ENCODE measurements at places on chromosomes 1 and 21.

DNA sequence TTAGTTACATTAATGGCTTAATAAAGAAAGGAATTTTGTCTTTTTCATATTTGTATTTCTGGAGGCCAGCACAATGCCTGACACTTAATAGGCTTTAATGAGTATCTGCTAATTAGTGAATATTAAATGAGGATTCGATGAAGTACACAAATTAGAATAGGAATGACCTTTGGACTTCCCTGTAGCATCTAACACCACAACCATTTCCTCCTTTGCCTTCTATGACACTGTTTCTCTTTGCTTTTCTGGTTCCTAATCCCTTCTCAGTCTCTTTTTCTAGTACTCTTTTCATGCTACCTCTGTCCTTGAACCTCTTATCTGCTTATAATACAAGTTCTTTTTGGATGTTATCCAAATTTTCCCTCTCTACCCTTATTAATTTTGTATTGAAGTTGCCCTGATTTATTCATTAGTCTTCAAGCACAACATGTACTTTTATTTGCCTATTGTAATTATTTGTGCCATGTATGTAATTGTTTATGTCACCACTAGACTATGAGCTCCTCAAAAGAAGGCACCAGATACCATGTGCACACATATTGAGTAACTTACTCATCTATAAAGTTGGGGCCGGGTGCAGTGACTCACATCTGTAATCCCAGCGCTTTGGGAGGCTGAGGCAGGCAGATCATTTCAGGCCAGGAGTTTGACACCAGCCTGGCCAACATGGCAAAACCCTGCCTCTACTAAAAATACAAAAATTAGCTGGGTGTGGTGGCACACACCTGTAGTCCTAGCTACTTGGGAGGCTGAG lies 23.8 kb downstream of the RPS27 start:
- DNase-seq = no peak

- DNase-seq = no peak
Observed at GRCh38 chr1:64433308-64433707, 36.6 kb upstream of the CACHD1 start.

GRCh38 chr1:88311907-88312306 lies 372.2 kb upstream of the PKN2 start:
- no peak for DNase-seq

GRCh38 chr1:208737922-208738321 lies 493.7 kb upstream of the PLXNA2 start:
- no peak for DNase-seq

DNA sequence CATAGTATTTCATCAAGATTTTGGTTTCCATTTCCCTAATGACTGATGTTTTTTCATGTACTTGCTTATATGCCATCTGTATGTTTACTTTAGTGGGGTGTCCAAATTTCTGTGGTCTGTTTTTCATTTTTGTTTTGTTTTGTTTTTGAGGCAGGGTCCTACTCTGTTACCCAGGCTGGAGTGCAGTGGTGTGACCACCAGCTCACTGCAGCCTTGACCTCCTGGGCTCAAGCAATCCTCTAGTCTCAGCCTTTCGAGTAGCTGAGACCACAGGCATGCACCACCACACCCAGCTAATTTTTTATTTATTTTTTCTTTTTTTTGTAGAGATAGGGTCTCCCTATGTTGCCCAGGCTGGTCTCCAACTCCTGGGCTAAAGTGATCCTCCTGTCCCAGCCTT lies 378.0 kb upstream of the VAMP3 start:
- DNase-seq = no peak

GRCh38 chr1:154837672-154838171 lies 32.4 kb downstream of the KCNN3 start:
- no peak for DNase-seq

GRCh38 chr1:205645519-205645918 lies 13.7 kb upstream of the ELK4 start:
- DNase-seq = no peak

GRCh38 chr1:209203533-209203895 lies 380.0 kb upstream of the CAMK1G start:
- no peak for DNase-seq

DNA sequence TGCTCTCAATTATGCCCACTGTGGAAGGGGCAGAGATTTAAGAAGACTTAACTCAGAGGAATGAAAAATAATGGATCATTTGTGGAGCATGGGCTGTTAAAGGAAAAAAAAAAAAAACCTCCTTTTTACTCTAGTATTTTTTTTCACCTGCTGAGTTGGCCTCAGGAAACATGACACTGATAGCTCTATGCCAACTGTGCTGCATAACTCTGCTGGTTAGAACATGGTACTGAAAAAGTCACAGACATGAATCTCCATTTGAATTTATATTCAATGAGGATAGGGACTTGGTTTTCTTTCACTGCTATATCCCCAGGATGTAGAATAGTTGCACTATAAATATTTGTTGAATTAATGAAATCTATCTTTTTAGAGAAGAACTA lies 86.1 kb upstream of the KIAA0040 start:
- no peak for DNase-seq

- DNase-seq = no peak
Observed at GRCh38 chr21:44516828-44517174, 23.2 kb downstream of the KRTAP10-1 start.

GRCh38 chr1:227357171-227357926 lies 39.1 kb upstream of the CDC42BPA start:
- no peak for DNase-seq

- no peak for DNase-seq
Observed at GRCh38 chr1:206067486-206068227, 14.7 kb downstream of the RHEX start.

DNA sequence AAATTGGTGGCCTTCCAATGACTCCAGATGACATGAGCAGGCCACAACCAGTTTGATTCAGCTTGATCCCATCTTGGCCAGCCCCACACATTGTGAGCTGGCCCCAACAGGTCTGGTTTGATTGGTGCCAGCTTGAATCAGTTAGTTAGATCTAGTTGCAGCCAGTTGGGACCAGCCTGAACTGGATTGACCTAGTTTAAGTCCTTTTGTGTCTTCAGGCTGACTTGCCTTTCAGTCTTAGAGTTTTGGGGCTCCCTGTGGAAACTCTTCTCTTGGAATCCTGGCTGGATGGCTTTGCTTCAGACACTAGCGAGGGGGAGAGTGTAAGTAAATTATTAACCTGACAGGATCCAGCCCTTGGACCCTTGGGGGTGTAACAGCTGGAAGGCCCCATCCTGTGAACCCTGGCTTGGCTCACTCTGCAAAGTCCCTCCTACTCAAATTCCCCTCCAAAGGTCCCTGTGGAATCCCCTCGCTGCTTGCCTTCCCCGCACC lies 36.2 kb upstream of the POU3F1 start:
- DNase-seq = no peak

DNA sequence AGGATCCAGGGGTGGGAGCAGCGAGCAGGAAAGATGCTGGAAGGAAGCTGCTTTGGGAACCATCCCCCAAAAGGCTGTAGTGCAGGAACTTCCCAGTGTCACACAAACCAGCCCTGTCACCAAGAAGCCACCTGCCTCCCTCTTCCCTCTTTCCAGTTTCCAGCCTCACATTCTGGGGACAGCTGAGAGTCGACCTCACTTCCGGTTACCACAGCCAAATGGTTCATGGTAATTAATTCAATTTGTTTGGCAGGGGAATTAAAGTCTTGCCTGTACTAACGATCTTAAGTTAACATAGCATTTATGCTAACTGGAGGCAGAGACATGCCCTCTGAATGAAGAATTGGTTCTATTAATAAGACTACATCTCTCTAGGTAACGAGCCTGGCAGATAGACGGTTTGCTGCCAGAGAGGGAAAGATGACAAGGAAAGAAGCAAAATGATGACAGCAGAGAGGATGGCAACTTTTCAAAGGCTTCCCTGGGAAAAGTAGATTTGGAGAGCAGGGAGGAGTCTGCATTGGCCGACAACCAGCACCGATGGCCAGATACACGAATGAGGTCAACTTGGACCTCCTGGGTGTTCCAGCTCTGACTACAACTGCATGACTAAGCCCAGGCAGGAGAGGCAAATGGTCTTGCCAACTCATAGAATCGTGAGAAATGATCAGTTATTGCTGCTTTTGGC lies 64.1 kb downstream of the TMCO4 start:
- DNase-seq = no peak

DNA sequence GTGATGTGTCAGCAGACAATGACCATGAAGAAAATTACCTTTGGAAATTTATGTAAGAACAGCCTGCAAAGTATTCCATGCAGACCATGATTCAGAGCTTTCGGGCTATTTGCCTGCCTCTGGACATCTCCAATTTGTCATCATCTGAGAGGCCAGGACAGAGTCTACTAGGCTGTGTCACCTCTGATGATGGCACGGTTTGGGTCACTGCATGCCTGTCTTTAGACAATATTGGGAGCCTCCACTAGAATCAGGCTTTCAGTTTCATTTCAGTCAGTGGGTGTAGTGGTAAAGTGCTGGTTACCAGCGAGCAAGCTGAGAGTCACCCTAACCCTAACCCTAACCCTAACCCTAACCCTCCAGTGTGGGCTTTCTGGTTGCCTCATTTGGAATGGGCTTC lies 80.8 kb downstream of the KCNJ6 start:
- DNase-seq = no peak

DNA sequence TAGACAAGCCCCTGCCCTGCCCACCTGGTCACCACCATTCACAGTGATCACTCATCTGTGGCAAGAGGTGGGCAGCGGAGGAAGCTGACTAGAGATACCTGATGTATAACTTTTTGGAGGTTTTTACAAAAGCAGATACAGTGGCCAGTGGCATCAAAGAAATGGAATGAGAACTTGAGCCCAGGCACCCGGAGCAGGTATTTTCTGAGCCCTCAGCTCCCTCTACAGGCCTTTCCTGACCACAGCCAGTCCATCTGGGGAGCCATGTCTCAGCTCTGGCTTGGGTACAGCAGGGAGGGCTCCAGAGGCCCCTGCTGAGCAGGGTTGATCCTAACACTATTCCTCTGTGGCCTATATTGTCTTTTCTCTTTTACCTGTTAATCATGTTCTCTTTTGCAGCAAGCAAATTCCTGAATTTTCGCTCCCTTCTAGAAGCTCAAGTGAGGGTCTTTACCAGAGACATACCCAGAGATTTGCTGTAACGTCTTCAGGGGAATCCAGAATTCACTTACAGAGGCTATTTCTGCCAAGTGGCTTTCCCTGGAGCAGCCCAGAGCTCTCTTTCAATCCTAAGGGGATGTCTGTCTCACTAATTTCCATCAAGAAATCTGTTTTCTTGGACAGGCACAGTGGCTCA lies 27.3 kb downstream of the GPR157 start:
- peak; percentile 58 for DNase-seq

GRCh38 chr1:161676958-161677689 lies 14.2 kb downstream of the FCGR2B start:
- no peak for DNase-seq

DNA sequence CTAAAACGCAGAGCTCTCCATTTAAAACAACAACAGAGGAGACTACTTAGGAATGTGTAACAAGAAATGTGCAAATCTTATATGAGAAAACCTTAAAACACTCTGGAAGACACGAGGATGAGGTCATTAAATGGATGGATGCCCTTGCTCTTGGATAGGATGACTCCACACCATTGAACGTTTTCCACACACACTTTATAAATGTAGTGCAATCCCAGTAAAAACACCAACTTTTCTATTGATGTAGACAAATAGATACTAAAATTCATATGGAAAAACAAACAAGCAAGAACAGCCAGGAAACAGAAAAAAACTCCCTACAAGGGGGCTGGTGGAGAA lies 18.4 kb upstream of the COL6A1 start:
- no peak for DNase-seq

DNA sequence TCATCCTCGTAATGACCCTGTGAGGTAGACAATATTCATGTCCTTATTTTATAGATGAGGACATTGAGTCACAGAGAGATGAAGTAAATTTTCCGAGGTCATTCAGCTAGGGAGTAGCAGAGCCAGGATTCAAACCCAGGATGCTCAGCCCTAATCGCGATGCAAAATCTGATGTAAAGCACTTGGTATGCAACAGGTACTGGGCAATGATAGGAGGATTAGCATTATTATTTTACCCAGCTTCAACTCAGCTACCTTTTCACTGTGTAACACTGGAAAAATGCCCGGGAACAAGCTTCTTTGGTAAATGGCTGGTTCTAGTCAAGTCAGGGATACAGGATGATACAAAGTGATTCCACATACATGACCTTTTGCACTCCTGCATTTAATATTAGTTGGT lies 88.7 kb downstream of the ATP1A1 start:
- no peak for DNase-seq

DNA sequence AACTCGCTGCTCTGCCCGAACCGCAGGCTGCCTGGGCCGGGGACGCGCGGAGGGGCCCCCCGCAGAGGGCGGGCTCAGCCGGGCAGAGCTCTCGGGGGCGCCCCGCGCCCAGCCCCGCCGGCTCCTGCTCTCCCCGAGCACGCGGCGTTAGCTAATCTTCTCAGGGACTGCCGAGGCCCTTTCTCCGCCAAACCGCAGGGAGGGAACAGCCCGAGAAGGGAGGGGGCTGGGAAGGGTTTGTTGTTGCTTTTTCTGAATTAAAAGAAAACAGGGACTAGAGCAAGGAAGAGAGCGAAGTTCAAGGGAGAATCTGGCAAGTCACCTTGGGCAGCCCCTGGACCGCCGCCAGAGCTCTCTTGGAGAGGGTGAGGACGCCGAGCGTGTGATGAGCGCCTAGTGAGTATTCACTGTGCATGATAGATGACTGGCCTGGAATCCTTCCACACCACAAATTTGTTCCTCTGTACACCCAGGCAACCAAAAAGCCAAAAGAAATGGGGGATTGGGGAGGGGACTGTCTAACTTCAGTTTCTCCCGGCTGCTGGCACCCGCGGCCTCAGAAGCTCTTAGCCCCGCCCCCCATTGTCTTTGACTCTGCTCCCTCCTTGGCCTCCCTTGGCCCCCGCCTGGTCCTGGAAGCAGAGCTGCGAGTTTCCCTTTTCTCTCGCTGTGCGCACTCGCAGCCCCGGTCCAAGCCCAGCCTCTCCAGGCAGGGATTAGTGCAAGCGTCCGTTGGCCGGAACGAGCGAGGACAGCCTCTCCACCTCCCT lies 19.7 kb upstream of the LMX1A start:
- peak; percentile 10 for DNase-seq

GRCh38 chr1:94955767-94956632 lies 29.1 kb upstream of the CNN3 start:
- DNase-seq = no peak

- no peak for DNase-seq
Observed at GRCh38 chr21:14453339-14454015, 70.5 kb upstream of the HSPA13 start.

GRCh38 chr21:39318091-39318959 lies 4.9 kb upstream of the BRWD1 start:
- DNase-seq = no peak

DNA sequence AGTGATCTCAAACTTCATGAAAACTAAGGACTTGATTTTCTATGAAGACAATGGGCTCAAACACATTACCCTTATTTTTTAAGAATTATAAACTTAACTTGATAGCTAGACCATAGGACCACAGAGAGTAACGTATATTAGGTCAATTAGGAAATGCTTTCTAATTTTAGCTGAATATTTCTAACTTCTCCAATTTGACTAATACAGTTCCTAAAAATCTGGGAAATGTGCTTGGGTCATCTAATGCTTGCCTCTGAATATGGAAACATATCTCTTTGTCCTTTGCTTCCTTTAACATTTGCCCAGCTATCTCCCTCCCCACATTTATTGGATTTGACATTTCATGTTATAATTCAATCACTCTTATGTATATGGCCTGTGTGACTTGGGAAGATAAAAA lies 141.4 kb downstream of the LHX8 start:
- peak; percentile 42 for DNase-seq

Measured in inflammatory macrophage treated with lipopolysaccharide for 1 hour (primary cell).